ENCODE measurements at places on chromosomes 6 and 20.
A peak's percentile ranks its signal among the peaks of the same experiment; 100 is the strongest.

- peak; percentile 6 for DNase-seq
Observed at GRCh38 chr20:8454137-8454712, 322.2 kb downstream of the PLCB1 start.

GRCh38 chr20:55500130-55500529, 505.2 kb downstream of the CBLN4 start:
- no peak for DNase-seq

GRCh38 chr20:13261460-13262301, 40.6 kb downstream of the ISM1 start:
- peak; percentile 53 for DNase-seq

DNA sequence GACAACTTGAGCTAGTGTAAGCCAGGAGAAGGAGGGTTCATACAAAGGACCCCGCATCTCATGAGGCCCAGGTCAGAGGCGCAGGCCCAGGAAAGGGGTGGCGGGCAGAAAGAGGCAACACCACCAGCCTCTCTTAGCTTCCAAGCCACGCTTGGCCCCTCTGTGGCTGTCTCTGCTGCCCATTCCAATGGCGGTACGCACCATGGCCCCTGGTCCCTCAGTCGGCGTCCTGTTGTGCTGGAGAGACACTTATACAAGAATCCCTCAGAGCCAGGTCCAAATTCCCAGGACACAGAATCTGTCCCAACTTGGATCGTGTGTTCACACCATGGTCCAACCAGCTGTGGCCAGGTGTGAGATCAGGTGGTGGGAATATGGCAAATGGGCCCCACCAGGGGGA, 127.0 kb upstream of the CDH4 start:
- no peak for DNase-seq

- no peak for DNase-seq
Observed at GRCh38 chr20:11754451-11754850, 163.2 kb upstream of the BTBD3 start.
